ENCODE measurements at places on chromosomes 1 and 21.

DNA sequence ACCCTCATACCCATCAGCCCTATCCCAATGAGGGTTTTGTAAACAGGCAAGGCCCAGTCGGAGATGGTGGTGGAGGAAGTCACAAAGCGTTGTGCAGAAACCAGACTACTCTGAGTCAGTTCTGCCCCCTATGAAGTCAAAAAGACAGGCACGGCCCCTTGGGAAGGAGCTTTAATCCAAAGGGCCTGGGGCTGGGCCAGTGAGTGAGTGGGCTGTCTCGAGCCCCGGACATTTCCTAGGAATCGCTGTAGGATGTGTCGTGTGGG lies 442 bp upstream of the AHCYL1 start:
- DNase-seq = no peak

GRCh38 chr1:89633800-89634625 lies 1.1 kb downstream of the LRRC8C start:
- DNase-seq = no peak

GRCh38 chr21:27315373-27315772 lies 348.5 kb upstream of the ADAMTS5 start:
- no peak for DNase-seq

GRCh38 chr1:63617450-63617849 lies 24.2 kb downstream of the PGM1 start:
- no peak for DNase-seq

- DNase-seq = no peak
Measured at GRCh38 chr1:215393476-215393875, 173.6 kb upstream of the KCTD3 start.

DNA sequence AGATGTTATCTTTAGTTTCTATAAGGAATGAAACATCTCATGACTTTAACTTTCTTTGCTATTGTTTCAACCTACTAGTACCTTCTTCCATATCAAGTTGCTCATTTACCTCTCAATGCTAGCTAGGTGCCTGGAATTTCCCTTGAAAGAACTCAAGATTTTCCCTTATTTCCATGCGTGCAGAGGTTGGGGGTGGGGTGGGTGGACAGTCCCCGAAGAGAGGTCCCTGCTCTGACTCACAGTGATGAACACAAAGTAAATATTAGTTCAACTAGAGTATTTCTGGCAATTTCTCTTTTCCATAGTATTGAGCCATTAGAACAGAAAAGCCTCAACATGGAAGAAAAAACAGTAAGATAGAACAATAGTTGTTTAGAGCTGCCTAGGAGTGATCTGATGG lies 239.0 kb upstream of the ZP4 start:
- DNase-seq = no peak

GRCh38 chr1:239538239-239538988 lies 152.0 kb downstream of the CHRM3 start:
- no peak for DNase-seq

DNA sequence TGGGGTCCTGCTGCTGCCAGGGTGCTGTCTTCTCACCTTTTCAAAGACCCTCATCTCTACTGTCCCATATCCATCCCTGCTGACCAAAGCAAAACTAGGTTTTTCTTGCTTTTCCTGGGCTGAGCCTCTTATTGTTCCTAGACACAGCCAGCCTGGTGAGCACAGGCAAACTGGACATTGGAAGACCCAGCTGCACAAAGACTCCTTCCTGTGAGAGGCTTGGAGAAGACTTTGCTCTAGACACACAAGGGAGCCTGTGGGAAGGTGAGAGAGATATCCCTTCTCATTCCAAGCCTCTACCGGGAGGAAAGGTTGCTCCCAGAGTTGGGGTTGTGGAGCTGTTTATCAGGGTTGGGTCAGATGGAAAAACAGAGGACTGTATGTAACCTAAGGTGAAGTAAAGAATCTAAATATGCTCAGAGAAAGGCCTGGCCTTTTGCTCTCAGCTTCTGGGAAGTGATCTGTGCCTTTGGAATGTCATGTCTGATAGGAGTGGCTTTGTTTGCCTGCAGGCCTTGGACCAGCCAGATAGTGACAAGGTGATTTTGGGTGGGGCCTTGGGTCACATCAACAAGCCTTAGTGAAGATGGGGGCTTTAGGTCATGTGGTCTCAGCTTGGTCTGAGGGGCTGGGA lies 87.6 kb upstream of the RUNX1 start:
- no peak for DNase-seq

GRCh38 chr1:116692879-116693278 lies 25.3 kb upstream of the IGSF3 start:
- no peak for DNase-seq

DNA sequence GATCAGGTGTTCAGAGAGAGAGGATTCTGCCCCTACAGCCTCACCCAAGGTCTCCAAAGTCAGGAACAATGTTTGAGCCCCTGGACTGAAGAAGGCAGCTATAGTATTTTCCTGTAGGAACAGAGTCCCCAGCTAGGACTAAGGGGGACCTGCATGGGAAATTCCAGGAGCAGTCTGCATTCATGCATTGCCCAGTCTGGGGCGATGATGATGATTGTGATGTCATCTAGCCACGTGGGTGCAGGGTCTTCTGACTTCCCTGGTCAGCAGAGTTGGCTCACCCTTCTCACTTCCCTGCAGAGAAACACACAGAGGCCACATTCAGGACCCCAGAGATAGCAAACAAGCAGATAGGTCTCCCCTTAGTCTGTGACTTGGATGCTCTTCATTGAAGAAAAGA lies 56.5 kb upstream of the ARTN start:
- no peak for DNase-seq

DNA sequence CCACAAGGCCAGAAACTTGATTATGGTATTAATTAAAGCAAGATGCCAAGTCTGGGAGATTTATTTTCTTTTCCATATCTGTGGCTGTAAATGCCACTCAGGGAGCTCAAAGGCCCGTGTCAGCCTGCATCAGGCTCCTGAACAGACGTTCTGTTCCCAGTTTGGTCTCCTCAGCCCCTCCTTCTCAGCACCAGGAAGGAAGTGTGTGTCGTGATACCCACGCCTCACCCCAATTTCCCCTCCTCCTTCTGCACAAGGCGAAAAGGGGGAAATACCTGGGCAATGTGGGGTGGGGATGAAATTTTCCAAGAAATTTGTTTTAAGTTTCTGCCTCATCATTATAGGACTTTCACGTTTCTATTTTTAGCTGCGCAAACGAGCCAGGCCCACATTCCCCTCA lies 112.0 kb downstream of the SYF2 start:
- peak; percentile 43 for DNase-seq

GRCh38 chr21:26041431-26042180 lies 129.0 kb downstream of the APP start:
- no peak for DNase-seq

DNA sequence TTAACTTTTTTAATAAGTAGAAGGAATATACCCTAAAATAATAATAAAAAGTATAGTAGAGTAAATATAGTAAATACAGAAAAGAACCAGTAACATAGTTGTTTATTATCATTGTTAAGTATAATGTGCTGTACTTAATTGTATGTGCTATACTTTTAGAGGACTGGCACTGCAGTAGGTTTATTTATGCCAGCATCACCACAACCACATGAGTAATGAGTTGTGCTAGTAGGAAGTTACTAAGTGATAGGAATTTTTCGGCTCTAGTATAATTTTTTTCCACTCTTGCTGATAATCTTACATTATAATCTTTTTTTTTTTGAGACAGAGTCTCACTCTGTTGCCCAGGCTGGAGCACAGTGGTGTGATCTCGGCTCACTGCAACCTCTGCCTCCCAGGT lies 71.6 kb downstream of the IVNS1ABP start:
- DNase-seq = no peak

DNA sequence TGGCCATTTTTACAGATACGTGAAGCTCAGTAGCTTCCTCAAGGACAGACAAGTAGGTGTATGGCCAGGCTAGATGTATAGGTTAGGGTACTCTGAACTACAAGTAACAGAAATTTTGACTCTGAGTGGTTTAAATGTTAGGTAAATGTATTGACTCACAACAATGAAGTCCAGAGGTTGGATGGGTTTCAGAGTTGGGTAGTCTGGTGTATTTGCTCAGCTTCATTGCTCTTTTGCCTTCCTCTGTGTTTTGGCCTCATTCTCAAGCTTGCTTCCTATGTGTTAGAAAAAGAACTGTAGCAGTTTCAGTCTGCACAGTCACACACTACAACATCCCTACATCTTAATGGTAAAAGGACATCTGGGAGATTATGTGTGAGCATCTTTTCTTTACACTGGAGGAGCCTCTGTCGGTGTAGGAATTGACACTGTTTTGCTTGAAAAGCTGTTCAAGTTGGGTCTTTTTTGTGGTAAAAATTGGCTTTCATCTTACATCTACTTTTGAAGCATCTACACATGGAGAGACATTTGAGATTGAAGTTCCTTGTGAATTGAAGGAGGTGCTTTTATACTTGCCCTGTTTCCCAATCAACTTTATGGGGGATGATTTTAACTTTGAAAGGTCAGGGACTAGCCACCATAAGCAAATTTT lies 64.4 kb downstream of the MAST2 start:
- DNase-seq = no peak

GRCh38 chr1:160264795-160265307 lies 2.5 kb upstream of the DCAF8 start:
- DNase-seq = no peak

GRCh38 chr1:2003541-2004131 lies at the start of gene CFAP74:
TSS of gene CFAP74 (minus strand) at chr1:2003786. CDS start at chr1:1990956, 12,830 bp downstream.
- no peak for DNase-seq

DNA sequence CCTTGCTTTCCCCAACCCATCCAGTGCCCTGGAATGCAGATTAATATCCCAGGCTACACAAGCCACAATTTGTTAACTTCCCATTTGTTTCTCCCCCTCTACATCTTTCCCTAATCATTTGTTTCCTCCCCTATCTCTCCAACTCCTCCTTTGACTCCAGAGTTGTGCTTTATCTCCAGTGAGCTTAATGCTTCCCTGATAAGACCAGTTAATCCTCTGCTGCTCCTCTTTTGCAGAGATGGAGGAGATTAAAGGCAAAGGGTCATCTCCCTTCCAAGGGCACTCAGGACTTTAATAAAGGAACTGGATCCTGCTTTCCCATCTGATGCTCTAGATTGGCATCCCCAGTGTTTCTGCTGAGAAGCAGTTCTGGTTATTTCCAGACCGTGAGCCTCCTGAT lies 7.1 kb downstream of the FAM78B start:
- DNase-seq = no peak

- DNase-seq = no peak
Measured at GRCh38 chr1:242426271-242426905, 98.1 kb downstream of the PLD5 start.

DNA sequence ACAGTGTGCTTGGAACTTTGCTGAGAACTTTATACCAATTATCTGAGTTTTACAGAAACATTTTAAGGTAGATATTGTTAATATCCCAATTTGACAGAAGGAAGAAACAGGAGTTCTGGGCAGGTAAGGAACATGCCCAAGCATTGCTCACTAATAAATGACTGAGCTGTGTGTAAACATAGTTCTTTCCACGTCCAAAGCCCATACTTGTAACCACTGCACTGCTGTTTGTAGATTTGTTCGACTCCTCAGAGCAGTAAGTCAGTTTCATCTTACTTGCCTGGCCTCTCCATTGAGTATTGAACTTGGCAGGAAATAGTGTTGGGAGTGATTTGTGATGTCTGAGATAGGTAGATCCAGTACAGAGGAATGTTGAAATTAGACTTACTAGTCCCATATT lies 335.1 kb downstream of the KIF26B start:
- no peak for DNase-seq

- DNase-seq = no peak
Measured at GRCh38 chr1:184635347-184635979, 119.2 kb downstream of the EDEM3 start.

- no peak for DNase-seq
Measured at GRCh38 chr1:52240592-52241210, 98.8 kb downstream of the ZFYVE9 start.

GRCh38 chr1:36204347-36204909 lies 19.8 kb upstream of the THRAP3 start:
- DNase-seq = no peak

DNA sequence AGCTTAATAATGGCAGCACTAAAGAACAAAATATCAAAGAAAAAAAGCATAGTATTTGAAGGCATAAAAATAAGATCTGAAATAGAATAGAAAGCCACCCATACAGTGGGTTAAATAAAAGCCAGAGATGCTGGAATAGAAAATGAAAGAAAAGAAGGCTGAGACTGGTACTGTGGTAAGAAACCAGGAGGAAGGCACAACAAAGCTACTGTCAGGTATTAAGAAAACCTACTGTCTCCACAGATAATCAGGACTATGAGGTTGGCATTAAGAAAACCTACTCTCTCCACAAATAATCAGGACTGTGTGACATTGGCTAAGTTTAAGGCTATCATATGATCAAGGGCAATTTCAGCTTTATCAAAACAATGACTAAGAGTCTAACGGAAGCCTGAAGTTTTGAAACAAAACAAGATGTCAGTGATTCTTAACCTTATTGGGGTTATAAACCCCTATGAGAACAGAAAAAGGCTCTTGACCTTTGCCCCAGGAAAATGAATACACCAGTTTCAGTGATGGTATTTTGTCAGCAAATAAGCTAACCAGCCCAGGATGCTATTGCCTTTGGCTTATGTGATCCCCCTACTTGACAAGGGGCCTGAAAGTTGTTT lies 24.4 kb downstream of the MCOLN2 start:
- no peak for DNase-seq

- DNase-seq = no peak
Measured at GRCh38 chr21:44766818-44767354, 34.7 kb downstream of the UBE2G2 start.

GRCh38 chr1:119220991-119221390 lies 80.5 kb upstream of the WARS2 start:
- DNase-seq = no peak

DNA sequence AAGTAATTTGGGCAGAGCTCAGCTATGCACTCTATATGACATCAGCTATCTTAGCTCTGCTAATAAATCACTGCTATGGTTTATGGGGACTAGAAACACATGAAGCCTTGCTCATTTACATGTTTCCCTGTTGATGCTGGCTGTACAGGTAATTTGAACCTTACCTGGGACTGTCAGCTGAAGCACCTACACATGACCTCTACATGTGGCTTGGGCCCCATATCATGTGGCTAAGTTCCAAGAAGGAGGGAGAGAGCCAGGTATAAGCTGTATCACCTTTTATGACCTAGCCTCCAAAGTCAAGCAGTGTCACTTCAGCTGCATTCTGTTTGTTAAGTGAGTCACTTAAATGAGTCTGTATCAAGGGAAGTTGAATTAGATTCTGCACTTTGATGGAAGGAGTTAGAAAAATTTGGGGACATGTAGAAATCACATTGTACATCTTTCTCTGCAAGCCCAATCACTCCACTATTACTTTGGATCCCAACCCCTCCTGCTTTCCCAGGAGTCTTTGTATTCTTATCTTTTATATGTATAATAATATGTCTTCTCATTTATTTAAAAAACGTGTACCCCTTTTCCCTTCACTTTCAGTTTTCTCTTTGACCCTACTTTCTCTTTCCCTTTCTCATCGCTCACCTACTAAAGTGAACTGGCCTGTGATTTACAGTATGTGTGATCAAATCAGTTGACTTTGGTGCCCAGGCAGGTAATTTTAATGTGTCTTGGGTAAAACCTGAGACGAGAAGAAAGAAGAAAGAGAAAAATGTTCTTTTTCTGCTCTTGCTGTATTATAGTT lies 53.4 kb upstream of the PRKACB start:
- DNase-seq = no peak

- no peak for DNase-seq
Measured at GRCh38 chr1:221716713-221717484, 25.0 kb downstream of the DUSP10 start.

GRCh38 chr1:40766560-40766959 lies 17.0 kb upstream of the KCNQ4 start:
- DNase-seq = no peak

- DNase-seq = peak; percentile 77
Measured at GRCh38 chr1:153598309-153599172, 14.4 kb downstream of the S100A16 start.

All from KG1 (cell line).